ENCODE measurements at places on chromosomes 7 and 10.

- no peak for DNase-seq
Measured at GRCh38 chr7:92876836-92877235, 40.5 kb upstream of the CDK6 start.

- no peak for DNase-seq
Measured at GRCh38 chr7:94741179-94741578, 85.2 kb upstream of the SGCE start.

GRCh38 chr7:2166625-2167280 lies 66.0 kb downstream of the MAD1L1 start:
- peak; percentile 19 for DNase-seq

- no peak for DNase-seq
Measured at GRCh38 chr10:1380088-1380671, 324.0 kb downstream of the WDR37 start.

- DNase-seq, result no peak
Measured at GRCh38 chr10:122460891-122461293, 461 bp upstream of the HTRA1 start.

DNA sequence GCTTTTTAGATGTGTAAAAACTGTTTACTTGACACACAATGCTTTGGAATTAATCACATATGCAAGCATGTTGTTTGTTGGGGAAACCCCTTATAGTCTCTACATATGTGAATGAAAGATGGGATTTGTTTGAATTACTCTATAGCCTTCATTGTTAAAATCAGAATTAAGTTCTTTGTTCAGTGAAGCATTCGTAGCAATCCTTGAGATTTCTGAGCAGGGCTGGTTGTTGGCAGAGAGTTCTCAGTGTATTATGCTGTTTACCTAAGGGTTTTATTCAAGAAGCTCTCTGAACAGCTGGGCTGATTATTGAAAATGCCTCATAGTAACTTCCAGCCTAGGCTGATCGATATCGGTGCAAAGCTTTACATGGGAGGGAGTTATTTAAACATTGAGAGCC lies 190.9 kb downstream of the VTI1A start:
- no peak for DNase-seq

DNA sequence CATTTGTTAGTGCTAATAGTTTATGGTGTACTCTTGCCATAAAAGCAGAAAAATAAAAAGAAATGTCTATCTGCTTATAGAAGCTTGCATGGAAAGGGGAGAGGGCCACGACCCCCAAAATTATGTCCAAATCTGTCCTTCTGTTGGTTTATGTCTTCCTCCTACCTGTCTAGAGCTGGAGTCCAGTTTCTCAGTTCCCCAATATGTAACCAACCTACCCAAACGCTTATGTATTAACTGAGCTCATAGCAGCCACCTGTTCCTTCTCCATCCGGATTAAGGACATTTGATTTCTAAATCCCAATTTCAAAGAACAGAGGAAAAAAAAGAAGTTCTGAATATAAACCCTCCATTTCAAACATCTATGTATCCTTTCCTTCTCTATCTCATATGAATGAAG lies 30.3 kb upstream of the TPK1 start:
- DNase-seq, result no peak

- DNase-seq, result no peak
Measured at GRCh38 chr7:40715053-40715430, 580.2 kb downstream of the SUGCT start.

All from GM20000 (cell line).